ENCODE measurements at places on chromosomes 5 and 9.
A peak's percentile ranks its signal among the peaks of the same experiment; 100 is the strongest.

GRCh38 chr5:27908341-27908740 is 870.0 kb upstream of the CDH9 start:
- no peak for DNase-seq

DNA sequence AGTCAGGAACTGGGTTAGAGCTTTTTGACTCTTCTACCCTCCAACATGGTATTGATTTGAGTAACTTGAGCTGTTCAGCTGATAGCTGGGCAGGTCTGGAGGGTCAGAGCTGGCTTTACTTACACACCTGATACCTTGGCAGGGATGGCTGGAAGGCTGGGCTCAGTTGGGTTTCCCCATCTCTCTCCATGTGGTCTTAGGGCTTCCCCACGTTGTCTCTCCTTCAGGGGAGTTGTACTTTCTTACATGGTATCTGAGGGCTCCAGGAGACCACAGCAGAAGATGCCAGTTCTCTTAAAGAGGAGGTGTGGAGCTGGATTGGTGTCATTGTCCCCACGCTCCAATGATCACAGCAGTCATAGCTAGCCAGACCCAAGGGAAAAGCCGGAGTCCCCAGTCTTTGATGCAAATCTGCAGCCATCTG is 25.6 kb downstream of the ISOC1 start:
- no peak for DNase-seq

DNA sequence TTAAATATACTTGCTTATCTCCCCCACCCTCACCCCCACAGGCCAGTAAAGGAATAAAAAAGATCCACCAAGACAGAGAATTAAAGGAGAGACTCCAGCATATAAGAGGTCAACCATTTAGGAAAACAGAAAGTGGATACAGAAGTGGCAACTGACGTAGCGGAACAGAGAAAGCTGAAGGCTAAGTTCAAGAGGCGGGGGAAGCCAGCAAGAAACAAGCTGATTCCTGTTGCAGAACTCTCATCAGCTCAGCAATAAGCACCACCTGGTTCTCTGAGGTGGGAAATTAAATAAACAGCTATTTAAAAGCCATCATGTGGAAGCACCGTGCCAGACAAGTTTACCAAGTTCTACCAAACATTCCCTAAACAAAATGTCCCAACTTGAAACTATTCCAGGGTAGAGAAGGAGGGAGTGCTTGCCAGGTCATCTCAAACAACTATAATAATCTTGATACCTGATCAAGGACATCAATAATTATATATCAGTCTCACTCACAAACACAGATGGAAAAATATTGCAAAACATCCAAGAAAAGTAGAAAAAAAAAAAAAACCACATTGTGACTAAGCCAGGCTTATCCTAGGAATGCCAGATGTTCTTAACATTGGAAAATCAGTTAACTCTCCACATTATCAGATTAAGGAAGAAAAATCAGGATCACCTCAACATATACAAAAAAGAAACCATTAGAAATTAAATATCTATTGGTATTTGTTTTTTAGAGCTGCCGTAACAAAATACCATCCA is 7.3 kb upstream of the ARL15 start:
- no peak for DNase-seq

DNA sequence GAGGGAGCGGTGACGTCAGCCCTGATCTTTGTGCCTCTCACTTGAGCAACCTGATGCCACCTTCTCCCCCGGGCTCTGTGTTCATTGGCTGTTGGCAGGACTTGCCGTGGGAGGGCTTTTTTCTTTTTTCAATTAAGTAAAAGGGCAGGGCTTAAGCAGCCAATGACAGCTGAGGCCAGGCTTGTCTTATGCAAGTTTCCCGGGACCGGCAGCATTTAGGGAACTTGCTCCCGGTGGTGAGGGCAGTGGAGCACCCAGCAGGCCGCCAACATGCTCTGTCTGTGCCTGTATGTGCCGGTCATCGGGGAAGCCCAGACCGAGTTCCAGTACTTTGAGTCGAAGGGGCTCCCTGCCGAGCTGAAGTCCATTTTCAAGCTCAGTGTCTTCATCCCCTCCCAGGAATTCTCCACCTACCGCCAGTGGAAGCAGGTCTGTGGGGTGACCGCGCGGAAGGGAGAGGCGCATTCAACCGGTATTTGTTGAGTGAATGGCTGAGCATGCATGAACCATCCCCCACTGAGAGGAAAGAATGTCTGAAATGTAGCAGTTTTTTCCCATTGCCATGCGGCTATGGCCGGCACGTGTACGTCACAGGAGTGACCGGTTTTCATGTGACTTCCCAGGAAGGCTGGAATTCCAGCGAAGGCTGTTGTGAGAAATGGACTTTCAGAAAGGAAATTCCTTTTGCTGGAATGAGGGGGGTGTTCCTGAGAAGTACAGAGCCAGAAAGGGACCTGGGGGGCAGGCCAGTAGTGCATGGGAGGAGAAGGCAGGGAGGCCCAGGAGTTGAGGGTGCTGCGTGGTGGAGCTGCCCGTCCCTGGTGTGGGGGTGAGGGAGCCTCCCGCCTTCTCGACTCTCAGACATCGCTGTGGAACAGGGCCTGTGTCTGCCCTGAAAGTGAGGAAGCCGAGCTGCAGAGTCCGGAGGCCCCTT is 29.0 kb downstream of the PTGES2 start:
- DNase-seq: peak; percentile 67

DNA sequence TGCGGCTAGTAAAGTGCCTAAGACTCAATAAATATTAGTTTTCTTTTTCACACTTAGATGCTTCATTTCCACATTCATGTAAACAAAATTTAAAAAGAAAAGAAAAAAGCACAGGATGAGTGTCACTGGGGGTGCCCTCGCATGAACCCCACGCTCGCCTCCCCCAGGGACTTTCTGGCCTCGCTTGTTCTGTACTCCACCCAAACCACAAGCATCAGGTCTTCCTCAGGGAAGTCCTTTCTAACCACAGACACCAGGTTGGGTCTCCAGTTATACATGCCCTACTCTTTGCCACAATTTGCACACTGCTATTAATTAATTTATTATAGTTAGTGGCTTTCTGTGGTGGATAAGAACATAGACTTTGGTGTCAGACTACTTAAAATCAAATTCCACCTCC is 92.4 kb downstream of the RORB start:
- DNase-seq: no peak

DNA sequence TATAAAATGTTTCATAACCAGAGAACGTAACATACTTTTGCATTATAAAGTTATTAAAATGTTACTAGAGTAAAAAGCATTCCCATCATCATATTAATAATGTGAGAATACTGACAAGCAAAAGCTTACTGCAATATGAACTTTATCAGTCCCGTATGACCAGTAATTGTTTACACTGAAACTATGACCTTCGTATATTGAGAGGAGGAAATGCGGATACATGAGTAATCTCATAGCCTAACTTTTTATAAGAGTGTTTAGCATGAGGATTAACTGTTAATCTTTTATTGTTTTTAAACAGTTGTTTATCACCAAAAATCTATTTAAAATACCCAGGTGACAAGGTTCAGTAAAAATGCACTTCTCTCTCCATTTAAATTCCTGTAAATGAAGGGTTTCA is 272.4 kb downstream of the SLF1 start:
- DNase-seq: no peak

All from NCI-H1092 treated with DMSO at 0.1 percent for 48 hours (cell line).